Stimulated activated CD4-positive, alpha-beta T cell treated with anti-CD3 and anti-CD28 coated beads, Interleukin-1b, Interleukin-23, amount 100 ng/mL, for 1 hour (primary cell): ENCODE measurements at places on chromosomes 16 and 17.

DNA sequence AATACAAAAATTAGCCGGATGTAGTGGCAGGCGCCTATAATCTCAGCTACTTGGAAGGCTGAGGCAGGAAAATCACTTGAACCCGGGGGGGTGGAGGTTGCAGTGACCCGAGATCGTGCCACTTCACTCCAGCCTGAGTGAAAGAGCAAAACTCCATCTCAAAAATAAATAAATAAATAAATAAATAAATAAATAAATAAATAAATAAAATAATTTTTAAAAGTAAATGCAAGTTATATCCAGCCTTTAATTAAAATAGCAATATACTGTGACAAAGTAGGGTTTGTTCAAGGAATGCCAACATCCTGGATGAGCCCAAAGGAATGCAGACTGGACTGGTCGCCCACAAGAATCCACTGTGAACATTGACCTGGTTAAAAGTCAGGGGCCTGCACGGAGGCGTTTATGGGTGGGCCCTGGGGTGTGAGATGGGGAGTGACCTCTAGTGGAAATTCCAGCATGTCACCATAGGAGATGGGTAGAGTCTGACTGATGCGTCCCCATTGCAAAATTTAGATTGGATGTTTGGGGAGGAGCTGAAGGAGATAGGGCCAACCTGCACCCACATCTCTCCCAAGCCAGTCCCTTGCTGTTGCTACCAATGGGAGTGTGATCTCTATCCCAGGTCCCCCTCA lies 9.7 kb upstream of the PIK3R5 start:
- no peak for DNase-seq

DNA sequence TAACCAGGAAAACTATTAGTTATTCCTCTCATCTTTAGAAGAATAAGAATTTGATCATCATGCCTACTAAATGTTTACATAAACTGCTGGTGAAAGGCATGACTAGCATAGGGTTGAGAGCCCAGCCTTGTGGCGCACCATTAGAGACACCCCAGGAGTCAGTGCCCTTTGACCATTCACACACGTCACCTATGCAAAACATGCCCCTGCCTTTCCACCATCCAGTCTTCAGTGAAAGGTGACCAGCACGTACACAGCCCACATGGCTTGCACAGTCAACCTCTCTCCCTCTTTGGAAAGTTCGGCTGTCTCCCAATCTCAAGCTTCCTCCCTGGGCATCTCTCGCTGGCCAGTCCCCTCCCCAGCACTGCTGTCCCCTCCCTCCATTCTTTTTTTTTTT lies 150.3 kb downstream of the ENGASE start:
- no peak for DNase-seq

GRCh38 chr17:59800530-59800942 lies 92.2 kb downstream of the TUBD1 start:
- no peak for DNase-seq

GRCh38 chr16:1890708-1891050 lies 18.7 kb upstream of the MEIOB start:
- DNase-seq, result no peak

DNA sequence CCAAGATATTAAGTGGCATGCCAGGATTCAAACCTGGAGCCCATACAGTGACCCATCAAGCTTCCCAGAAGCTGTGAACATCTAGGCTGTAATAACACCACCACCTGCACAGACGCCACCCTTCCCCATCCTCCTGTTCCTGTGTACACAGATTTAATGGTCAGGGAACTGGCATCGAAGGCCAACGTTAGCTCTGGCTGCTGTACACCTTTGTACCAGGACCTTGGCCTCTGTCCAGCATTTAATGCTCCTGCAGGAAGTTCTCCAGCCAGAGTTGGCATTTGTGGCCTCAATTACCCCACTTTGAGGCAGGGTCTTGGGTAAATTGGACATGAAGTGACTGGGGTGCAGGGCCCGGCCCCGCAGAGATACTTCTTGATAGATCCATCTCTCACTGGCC lies 49.3 kb downstream of the SCNN1B start:
- no peak for DNase-seq

GRCh38 chr17:80892900-80893603 lies 98.6 kb upstream of the CHMP6 start:
- DNase-seq, result peak; percentile 29

DNA sequence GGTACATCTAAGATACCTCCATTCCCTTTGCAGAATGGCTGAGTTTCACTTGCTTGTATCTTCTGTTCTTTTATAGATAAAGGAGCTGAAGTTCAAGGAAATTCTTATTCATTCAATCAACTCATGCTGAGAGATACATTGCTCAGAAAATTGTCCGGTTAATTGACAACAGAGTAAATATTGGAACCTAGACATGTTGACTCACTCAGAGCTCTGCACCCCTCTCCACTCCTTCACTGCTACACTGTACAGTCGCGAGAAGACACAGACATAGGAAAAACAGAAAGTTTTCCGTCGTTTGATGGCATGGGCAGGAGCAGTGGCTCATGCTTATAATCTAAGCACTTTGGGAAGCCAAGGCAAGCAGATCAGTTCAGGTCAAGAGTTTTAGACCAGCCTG lies 690.5 kb upstream of the SOX9 start:
- DNase-seq, result no peak

- DNase-seq, result no peak
These were observed 53.1 kb upstream of the ABCC11 start for GRCh38 chr16:48300391-48300856.

GRCh38 chr16:81531419-81531821 lies 86.8 kb downstream of the CMIP start:
- DNase-seq, result no peak

DNA sequence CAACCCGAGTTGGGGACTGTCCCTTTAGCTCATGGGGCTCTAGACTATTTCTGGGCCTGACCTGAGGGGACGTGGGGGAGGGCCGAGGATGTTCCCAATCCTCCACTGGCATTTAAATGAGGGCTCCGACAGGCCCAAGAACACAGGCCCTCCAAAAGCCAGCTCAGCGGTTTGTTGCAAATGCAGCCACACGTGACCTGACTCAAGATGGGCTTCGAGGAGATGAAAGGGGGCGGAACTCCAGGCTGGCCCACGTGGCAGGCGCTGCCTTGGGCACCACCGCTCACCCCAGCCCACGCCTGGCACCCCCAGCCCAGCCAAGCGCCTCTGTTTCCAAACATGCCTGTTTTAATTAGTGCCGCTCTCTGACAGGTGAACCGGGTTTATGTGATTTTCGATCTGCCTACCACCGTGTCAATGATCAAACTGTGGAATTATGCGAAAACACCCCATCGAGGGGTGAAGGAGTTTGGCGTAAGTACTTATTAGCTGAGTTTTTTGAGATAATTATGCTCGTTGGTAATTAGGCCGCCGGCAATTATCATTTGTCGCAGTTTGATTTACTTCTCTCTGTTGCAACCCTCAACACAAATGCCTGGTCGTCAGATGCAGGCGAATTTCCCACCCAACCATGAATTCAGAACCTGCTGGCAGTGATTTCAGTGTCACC lies 226.7 kb downstream of the KATNIP start:
- DNase-seq, result no peak

DNA sequence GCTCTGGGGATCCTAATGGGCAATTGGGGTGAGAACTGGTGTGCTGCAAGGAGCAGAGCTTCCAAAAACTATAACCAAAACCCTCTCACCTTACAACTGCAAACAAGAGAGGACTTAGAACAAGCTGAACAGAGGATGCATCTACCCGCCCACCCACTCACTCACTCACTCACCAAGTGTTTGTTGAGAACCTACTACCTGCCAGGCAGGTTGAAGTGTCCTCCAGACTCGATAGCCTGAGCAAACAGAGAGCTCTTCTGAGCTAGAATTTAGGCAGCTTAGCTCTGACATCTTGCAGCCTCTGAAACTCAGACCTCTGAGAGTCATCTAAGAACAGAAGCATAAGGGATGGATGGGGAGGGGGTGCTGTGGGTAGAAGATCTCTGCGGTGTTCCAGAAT lies 41.2 kb downstream of the CACNG3 start:
- DNase-seq, result no peak

GRCh38 chr17:40648384-40648968 lies 858 bp upstream of the SMARCE1 start:
- no peak for DNase-seq
